AG10803 (cell line): ENCODE measurements at places on chromosomes 1 and 21.

DNA sequence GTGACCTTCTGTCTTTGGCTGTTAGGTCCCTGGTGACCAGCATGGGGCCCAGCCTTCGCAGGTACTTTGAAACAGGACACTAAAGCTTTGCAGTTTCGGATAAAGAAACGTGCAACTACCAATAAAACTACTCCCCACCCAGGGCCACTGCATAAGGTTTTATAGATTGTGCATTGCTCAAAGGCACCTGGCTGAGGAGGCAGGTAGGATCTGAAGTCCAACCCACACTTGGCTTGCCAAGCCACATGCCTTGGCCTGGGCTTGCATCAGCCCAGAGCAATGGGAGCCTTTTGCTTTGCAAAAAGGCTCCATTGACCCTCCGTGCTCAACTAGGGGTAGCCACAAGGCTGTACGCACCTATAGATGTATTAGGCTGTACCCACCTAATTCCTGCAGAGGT is 84.4 kb upstream of the SYT6 start:
- no peak for DNase-seq

DNA sequence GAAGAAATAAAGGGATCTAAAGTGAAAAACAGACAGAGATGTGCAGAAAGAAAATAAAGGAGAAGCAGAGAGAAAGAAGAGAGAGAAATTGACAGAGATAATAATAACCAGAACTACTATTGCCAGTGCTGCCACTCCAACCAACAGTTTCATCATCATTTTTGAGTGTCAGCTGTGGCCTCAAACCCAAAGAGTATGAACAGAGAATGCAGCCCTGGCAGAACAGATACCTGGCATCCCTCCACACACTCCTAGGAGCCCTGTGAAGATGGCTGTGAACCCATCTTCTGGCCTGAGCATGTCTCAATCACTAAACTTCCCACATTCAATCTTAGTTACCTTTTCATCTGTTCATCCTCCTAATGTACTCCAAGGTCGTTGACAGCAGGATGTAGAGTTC is 385.8 kb upstream of the NFIA start:
- DNase-seq = no peak

- DNase-seq = no peak
These were observed 2.1 kb downstream of the PMVK start for GRCh38 chr1:154934358-154934948.

DNA sequence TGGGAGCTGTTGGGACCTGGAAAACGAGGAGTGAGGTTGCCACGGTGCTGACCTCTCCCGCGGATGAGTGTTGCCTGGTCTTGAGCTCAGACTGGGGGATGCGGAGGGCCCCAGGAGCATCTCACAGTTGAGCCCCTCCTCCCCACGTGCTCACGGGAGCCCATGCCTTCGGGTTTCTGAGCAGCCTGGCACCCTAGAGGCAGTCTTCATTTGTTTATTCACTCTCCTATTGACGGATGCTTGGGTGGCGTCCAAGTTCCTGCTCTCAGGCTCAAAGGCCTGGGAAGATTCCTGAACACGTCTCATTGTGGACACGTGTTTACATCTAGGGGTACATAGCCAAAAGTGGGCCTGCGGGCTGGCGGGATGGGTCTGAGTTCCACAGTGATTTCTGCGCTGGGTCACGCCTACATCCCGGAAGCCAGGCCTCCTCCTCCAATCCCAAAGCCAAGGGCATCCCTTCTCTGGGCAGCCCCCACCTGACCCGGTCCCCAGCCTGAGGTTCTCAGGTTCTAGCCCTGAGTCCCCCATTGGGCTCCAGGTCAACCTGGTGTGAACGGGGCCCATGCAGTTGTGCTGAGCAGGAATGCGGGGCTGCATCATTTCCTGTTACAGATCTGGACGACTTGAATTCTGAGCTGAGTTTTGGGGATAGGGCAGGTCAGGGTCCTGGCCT is 14.7 kb downstream of the WNT3A start:
- DNase-seq = no peak
